ENCODE measurements at places on chromosomes 7 and 10. TPM values are rescaled to one million over a fixed set of nuclear protein-coding genes. Genes with fewer than 3 reads are reported as not detected.

DNAH11 gene
- total RNA-seq, result 0.99 TPM

- H3K27ac ChIP-seq, result no peak overlapping the region
- DNase-seq, result peak; percentile 77
- no peaks in the 10 kb centered on the region for H3K36me3 ChIP-seq
- H3K4me1 ChIP-seq, result no peaks in the 10 kb centered on the region
- H3K27me3 ChIP-seq, result peaks cover 97% of the 10 kb centered on the region
- H3K4me3 ChIP-seq, result peak overlapping the region; percentile 84
These were observed 1.2 kb downstream of the GFRA1 start for GRCh38 chr10:116271593-116272439.

VWC2 gene
- total RNA-seq, result not detected

AOAH gene
- total RNA-seq, result 0.80 TPM
